Smooth muscle cell of the brain vasculature (primary cell): ENCODE measurements at places on chromosomes 5 and 9.

GRCh38 chr5:158875272-158875679, 224.4 kb downstream of the EBF1 start:
- DNase-seq = no peak

- DNase-seq = no peak
Observed at GRCh38 chr5:152405145-152405544, at the start of gene NMUR2. NMUR2 (minus strand) TSS chr5:152405279; CDS start chr5:152405113, 166 bp downstream.

DNA sequence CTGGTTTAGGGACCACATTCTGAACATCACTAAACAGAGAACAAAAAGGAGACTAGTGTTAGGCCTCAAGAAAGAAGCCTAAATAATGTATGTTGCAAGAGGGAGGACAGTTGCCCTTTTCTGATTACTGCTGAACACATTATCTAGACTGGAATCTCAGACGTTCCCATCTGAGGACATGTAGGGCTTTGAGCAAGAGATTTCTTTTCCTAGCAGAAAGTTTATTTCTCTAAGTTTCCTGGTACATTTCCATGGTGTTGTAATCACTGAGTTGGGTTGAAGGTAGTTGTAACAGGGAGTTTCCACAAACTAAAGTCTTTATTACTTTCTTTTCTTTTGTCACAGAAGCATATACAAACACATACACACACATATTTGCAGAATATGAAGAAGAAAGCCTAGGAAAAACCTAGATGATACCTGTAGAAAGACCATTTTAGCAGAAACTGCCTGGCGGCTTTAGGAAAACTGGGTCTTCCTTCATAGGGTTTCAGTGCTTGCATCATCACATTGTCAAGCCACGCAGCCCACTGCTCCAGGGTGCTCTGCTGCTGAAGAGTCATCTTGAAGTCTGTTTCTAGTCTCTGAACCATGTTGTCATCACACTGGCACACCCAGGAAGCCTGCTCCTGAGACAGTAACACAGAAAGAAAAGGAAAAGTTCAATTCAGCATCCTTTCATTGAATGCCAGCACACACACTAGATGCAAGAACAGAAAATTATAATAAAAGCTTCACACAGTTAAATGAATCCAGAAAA, 269.1 kb downstream of the RFX3 start:
- DNase-seq = no peak

GRCh38 chr5:161167016-161167767, 315.2 kb upstream of the ATP10B start:
- DNase-seq = no peak
